ENCODE measurements at places on chromosomes 16 and 17.

DNA sequence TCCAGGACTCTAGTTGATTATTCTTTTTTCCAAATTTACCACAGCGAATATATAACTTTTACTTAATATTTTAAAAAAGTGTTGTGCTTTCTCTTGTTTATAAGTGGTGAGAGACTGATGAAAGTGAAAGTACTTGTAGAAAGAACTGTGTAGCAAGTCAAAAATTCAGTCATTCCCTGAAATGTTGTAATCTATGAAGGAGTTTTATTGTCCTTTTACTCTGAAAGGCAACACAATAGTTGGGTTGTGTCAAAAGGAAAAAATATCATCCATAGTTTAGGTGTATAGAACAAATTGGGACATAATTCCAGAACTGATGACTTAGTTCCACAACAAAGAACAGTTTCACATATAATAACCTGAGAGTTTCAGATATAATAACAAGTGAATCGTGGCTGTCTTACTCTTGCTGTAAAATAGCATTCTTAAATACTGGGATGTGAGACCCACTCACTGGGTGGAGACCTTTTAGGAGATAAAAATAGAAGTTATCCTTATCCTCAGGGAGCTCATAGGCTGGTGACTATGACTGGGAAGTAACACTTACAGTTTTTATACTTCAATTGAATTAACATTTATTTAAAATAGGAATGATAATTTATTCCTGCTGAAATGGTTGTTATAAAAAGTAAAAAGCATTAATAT is 20.6 kb downstream of the CYB5B start:
- no peak for DNase-seq

DNA sequence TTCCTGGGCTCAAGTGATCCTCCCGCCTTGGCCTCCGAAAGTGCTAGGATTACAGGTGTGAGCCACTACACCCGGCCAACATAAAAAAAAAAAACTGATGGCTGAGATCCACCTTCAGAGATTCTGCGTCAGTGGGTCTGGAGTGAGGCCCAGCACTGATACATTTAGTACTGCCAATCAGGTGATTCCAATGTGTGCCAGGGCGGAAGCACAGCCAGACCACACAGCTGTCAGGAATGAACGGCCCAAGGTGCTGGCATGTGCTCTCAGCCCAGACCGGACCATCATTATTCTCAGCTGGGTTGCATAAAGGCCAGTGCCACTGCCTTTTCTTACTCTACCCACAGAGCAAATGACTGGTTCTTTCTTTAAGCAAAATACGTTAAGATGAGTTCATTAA is 1.2 kb upstream of the BCO1 start:
- DNase-seq: no peak

- DNase-seq: peak; percentile 56
Observed at GRCh38 chr17:7716901-7717755, at the start of gene DNAH2. TSS of gene DNAH2 (plus strand) at chr17:7717744. CDS start at chr17:7719735, 1,991 bp downstream.

GRCh38 chr17:71613996-71614395 is 506.8 kb upstream of the SOX9 start:
- DNase-seq: no peak

DNA sequence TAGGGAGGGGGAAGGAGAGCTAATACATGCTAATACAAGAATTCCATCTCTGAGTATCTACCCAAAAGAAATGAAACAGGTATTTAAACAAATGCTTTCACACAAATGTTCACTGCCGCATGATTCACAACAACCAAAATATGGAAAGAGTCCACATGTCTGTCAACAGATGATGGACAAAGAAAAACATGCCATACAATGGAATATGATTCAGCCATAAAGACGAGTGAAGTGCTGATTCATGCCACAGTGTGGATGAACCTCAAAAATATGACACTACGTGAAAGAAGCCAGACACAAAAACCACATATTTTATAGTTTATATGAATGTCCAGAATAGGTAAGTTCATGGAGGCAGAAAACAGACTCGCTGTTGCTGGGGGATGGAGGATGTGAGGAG is 321.4 kb downstream of the FOXL1 start:
- no peak for DNase-seq

DNA sequence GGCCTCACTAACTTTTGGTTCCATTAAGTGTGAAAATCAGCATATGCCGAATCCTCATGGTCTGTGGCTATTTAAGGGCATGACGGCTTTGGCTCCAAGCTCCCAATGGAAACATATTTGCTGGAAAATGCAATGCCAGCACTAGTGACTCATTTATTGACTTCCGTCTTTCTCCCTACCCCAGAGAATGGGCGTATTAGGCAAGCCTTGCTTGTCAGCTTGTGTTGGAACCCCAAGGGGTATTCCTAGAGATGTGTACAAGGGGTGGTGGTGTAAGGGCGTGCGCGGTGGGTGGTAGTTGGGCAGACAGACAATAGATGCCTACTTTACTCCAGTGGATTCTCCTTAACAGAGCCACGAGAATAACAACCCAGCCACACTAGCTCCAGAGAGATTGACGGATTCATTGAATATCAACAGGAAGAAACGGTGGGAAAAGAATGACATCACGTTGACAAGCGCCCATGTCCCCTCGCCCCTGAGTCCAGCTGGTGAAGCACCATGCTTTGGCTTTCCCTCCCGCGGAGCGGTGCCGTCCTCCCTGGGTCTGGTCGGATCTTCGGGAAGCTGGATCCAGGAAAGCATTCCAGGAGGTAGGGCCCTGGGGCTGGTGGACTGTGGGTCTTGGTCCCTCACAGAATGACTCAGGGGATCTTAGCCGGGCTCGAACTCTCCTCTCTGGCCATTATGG is 10.3 kb downstream of the CD300LB start:
- peak; percentile 82 for DNase-seq

DNA sequence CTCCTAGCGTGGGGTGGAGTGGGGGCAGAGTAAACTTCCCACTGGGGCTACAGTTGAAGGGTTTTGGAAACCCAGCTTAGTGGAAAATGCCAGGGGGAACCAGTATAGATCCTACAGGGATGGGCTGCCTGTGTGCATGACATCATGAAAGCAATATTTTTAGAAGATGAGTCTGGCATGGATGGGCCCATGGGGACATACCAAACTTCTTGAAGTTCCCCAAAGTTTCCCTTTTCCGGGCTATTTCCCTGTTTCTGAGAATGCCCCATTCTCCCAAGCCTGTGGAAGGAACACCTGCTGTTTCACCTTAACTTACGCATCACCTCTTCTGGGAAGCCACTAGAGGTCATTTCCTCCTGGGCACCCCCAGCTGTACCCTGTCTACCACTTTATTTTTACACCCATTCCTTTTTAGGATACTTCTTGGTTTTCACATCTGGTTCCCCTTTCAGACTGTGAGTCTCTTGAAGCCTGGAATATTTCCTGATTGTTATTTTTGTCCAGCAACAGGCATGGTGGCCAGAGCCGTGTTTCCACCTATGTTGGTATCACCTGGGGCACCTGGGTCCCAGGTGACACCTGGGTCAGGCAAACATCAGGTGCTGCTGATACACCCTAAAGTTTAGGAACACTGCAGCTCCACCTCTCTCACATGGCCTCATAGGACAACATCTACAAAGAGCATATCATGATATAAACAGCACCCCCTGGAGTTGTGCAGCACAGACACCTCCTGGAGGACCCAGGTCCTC is 9.8 kb downstream of the SOCS3 start:
- DNase-seq: no peak

GRCh38 chr17:75301049-75301448 is 11.8 kb upstream of the SLC25A19 start:
- DNase-seq: no peak
